ENCODE measurements at places on chromosomes 2 and 18.

DNA sequence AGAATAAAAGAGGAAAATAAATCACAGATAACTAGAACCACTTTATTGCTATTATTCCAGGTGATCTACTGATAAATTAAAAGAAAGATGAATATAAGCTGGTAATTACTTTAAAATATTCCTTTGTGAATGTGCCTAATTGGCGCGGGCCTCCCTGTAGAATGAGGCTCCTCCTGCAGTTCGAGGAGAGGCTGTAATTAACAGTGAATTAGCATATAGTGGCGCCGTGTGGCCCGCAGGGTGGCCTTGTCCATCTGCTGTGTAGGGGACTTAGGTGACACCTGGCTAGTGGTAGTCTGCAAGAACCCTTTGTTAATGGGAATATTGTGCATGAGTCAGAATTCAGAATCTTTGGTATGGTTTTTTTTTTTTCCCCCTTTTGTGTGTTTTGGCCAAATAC lies 119.8 kb downstream of the AGAP1 start:
- DNase-seq: no peak

- no peak for DNase-seq
Measured at GRCh38 chr2:68643011-68643873, at the start of gene PROKR1. PROKR1 (plus strand) TSS chr2:68643579; CDS start chr2:68645822, 2,243 bp downstream.

DNA sequence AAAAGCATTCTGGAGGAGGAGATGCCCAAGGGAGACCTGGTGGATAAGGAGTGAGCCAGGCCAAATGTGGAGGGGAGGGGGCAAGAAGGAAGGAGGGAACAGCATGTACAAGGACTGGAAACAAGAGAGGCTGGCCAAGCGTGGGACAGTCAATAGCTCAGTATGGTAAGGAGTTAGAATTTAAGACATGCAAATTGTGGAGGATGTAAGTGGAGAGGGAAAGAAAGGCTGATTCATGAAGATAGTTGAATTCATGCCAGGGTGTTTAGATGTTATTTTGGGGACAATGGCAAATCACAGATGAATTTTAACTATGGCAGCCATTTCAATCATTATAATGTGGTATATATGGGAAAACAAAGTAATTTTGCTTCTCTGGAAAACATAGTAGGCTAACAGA lies 462.3 kb downstream of the MEIS1 start:
- DNase-seq: no peak

DNA sequence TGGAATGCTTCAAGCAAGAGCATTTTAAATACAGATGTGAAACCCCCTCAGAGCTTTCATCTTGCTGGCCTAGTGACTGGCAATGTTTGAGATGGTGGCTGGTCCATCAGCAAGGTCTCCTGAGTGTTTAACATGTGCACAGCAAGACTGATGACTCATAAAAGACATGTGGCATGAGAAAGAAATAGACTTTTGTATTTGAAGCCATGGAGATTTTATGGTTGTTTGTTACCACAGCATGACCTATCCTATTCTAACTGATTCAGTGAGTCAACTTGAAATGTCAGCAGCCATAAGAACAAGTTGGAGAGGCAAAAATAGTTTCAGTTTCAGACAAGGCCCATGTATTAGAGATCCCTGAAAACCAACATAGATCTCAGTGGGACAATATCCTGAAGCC lies 154.7 kb upstream of the LYPD1 start:
- DNase-seq: no peak

DNA sequence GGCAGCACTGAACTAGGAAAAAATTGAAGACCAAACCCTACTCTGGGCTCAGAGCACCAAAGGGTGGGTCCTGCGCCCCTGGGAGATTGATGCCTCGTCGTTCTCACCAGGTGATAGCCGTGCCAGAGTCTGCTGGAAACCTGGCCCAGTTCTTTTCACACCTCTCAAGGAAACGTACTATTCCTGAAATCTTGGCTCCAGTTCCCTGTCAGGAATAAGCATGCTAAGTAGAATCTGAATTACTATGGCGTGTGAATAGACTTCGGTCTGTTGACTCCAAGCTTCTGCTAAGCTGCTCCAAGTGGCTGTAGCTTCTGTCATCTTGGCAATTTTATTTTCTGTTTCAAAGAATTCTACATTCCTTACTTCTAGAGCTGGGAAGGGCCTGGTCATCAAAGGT lies 75.4 kb downstream of the MARCHF4 start:
- no peak for DNase-seq

- no peak for DNase-seq
Measured at GRCh38 chr18:48186131-48186766, 222.9 kb downstream of the ZBTB7C start.

DNA sequence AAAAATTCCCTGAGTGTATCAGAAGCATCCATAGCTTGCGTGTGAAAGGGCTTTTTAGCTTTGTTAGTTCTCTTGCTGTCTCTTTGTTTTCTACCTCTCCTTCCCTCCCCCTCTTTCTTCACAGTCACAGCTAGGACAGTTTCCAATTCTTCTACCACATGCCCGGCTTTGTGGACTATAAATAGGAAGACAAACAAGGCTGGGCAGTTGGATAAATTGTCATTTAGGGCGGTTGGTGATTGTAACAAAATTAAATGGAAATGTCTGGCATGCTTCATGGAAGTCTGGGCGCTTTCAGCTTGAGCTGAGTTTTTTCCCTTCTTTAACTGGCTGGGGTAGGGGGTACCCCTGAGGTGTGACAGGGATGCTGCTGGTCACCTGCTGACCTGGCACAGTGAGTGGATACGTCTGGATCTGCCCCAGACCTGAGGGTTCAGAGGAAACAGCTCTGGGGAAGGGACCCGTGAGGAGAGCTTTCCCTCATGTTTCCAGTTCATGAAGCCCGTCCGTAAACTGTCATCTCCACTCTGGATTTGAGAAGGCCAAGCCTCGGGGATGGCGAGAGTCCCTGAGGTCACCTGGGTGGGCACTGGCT lies 29.0 kb upstream of the GIGYF2 start:
- DNase-seq: no peak

Measured in omental fat pad (tissue), 4 donors.